Cerebellar cortex (tissue), 1 donor: ENCODE measurements at places on chromosomes 3 and 15.

DNA sequence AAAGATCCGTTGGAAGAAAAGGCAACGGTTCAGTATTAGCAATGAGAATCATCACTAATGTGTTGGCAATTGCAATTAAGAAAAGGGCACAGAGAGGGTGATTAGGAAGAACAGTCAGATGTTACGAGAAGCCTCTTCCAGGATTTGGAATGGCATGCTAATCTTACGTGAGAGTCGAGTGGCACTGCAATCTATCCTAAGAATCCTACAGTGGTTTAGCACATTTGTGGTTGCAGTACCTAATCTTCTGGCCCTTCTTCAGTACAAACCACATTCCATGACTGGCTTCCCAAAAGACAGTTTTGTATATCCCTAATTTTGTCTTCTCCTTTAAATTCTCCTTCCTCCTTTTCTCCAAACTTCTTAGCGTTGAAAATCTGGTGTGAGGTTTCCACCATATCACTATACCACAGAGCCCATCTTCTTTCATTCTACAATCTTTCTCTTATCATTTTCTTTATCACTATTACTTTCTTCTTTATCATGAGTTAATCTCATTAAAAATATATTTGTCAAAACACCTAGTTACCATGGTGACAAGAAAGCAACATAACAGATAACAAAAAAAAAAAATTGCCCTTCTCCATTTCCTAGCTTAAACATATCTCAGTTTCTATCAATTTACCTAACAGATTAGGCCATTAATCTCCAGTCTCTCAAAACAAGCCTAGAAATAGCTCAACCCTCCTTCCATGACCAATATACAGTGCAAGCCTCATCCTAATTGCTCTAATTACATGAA is 60.1 kb downstream of the IGSF11 start:
- DNase-seq = no peak

DNA sequence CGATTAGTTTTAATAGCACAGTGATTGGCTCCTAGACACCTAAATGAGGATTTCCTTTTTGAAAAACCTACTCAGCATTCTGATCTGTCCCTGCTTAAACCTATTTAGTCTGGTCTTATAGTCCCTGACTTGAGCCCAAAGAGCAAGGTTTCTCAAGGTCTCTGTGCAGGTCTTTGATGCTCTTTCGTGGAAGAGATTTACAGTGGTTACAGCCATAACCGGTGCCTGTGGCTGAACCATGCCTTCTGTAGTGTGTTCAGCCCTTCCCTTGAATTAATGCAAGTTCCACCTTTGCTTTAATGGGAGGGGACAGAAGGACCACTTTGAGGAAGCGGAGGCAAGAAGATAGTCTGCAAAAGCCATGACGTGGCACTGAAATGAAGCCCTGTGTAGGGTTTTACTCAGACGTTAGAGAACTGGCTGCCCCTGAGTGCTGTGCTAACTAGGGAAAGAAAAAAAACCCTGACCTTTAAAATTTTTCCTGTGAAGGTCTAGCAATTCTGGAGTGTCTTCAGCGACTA is 43.0 kb downstream of the ZBTB38 start:
- peak; percentile 46 for DNase-seq

DNA sequence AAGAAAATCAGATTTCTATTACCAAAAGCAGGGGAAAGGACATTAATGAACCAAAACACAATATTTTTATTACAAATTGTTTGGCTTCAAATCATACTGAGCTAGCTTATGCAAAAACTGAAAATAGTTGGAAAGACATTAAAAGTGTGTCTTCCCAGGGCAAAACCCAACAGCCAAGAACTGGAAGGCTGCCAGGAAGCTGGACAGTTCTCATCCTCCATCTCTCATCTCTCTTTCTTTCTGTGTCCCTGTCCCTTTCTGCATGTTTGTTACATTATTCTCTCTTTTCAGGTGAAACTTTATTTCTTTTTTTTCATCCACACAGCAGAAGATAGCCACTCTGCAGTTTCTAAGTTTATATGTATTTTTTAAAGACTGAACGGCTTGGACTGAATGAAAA is 41.1 kb upstream of the SNTN start:
- no peak for DNase-seq

DNA sequence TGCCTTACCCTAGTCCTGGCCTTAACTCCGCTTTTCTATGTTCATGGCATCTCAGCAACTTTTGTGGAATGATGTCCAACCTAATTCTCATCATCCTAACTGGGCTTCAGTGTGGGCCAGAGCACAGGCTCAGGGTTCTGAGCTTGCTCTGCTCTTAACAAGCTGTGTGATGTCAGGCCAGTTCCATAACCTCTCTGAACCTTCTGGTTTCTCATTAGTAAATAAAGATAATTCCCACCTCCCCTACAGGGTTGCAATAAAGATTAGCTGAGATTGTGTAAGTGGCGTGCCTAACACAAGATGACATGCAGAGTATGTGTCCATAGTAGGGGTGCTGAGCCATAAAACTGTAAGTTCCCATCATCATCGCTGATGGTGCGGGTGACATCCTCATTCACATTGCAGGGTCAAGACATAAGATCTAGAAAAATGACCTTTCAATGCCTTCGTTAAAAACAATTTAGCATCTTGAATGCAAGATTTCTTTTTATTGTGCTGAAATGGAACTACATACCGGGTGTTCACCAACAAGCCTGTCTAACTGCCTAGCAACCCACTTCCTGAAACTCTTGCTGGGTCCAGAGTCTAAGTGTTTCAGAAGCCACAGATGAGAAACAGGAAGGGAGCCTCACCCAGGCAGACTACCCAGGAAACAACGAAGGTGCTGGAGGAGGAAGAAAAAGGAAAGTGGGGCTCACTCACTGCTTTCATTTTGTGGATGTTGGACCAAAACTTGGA is 36.2 kb downstream of the CDCP1 start:
- DNase-seq = no peak

DNA sequence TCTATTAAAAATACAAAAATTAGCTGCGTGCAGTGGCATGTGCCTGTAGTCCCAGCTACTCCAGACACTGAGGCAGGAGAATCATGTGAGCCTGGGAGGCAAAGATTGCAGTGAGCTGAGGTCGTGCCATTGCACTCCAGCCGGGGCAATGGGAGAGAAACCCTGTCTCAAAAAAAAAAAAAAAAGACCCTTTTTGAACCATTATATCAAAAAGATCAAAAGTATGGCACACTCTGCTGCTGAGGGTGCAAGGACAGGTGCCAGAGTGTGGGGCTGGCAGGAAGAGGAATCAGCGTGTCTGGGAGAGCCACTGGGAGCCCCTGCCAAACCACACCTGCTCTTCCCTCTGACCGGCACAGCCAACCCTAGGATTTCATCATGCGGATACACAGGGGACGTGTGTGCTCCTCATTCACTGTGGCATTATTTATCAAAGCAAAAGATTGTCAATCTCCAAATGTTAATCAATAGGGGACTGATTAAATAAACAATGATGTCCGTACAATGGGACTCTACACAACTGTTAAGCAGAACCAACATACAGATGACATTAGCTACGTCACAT is 147.3 kb upstream of the TLE3 start:
- DNase-seq = no peak

DNA sequence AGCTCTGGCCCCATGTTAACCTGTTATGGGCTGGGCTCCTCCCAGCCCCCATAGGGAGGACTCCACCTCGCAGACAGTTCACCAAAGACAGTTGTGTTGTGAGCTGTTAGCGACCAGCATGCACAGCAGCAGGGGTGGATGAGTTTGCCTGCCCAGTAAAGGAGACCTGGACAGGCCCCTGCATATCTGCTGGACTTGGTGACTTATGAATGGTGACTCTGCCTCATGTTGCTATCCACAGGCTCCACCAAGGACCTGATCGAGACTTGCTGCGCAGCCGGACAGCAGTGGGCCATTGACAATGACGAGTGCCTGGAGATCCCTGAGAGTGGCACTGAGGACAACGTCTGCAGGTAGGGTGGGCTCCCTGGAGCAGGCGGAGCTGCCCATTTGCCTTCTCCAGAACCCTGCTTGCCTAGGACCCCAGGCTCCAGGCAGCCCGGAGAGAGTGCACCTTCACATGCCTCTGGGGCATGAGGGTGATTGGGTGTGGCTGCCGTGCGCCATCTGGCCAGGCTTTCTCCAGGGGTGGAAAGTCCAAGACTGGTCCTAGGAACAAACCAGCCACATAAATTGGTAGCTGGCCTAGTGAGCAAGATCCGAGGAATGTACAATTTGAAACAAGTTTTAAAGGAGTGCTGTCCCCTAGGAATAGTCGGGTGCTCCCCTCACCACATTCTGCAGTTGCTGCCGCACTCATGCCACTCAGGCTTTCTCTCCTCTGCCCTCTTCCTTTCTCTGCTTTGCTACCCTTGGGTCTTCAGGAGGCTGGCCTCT is 59.1 kb downstream of the FBLN2 start:
- no peak for DNase-seq

DNA sequence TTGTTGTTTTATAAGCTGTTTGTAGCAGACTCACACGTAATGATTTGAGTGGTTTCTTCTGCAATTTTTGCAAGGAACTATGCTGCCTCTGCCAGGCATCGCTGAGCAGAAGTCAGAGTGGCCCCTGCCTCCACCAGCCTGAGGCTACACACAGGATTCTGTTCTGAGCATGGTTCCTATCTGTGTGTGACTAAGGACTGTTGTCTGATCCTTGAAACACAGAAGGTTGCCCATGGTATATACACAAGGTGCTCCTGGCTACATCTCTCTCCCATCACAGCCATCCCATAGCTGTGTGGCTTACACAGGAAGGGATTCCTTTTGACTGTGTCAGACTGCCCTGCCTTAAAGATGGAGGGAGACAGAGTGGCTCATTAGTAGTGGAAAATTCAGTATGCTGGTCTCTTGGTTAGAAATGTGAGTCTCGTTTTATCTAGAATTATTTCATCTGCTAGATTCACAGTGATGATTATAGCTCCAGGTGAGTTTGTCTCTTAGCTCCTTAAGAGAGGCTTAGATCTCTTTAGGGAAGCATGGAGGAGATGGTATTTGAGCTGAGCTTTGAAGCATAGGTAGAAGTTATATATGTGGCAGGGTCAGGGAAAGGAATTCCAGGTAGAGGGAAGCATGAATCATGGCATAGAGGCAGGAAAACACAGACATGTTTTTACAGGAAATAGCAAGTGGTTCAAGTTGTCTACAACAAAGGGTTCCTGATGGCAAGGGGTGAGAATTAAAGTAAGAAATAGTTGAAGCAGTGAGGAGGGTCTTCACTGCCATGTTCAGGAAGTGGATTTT is 37.5 kb downstream of the SNAPC5 start:
- DNase-seq = no peak

- DNase-seq = peak; percentile 7
These were observed 287.2 kb downstream of the SHQ1 start for GRCh38 chr3:72560846-72561675.

- DNase-seq = no peak
These were observed 21.6 kb downstream of the ARHGAP31 start for GRCh38 chr3:119315600-119316312.

GRCh38 chr3:155356594-155357370 is 63.3 kb upstream of the STRIT1 start:
- DNase-seq = peak; percentile 32

DNA sequence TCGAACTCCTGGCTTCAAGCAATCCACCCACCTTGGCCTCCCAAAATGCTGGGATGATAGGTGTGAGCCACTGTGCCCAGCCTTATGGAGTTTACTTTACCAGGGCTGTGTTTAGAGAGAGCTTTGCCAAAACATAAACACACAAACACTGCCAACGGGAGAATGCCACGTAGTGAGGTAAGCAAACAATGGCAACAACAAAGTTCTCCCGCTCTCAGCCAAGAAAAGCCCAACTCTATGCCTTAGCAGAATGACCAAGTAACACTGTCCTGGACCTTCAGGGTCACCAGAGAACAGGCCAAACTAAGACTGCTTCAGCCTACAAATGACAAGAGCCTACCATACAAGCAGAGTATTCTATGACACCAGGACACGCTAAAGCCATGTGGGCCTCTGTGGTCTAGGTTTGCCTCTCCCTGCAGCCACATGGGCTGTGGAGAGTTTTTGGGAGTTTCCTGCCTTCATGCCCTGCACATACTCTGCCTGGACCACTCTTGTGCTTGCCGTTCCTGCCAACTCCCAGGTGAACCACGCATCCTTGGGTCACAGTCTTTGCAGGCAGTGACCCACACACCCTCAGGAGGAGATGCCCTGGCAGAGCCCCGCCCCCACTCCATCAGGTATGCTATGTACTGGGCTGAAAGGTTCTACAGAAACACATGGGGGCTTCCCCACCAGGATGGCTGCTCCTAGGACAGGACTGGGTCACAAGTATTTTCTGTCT is 21.6 kb upstream of the CNBP start:
- no peak for DNase-seq

GRCh38 chr15:26841514-26841913 is 25.3 kb upstream of the GABRA5 start:
- no peak for DNase-seq

- DNase-seq = no peak
These were observed 12.2 kb downstream of the FEM1B start for GRCh38 chr15:68289621-68290352.

GRCh38 chr3:103126115-103126514 is 691.3 kb downstream of the ZPLD1 start:
- no peak for DNase-seq

DNA sequence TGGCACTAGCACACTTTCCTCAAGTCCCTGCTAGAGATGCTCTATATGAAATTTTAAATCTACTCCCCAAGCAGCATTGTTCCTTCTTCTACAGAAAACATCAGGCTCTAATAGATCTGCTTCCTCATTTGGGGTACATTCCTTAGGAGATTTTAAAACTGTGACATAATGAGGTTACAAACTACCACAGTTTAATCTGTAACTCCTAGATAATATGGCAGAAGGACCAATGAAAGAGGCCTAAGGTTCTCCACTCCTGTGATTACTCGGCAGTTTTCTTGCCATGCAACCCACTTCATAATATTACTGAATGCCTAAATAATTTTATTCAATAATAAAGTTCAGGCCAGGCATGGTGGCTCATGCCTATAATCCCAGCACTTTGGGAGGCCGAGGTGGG is 16.1 kb downstream of the ZNF106 start:
- DNase-seq = no peak

GRCh38 chr3:130414457-130414856 is 69.0 kb downstream of the COL6A5 start:
- DNase-seq = no peak

GRCh38 chr15:74540161-74540760 is 759 bp upstream of the ARID3B start:
- no peak for DNase-seq

DNA sequence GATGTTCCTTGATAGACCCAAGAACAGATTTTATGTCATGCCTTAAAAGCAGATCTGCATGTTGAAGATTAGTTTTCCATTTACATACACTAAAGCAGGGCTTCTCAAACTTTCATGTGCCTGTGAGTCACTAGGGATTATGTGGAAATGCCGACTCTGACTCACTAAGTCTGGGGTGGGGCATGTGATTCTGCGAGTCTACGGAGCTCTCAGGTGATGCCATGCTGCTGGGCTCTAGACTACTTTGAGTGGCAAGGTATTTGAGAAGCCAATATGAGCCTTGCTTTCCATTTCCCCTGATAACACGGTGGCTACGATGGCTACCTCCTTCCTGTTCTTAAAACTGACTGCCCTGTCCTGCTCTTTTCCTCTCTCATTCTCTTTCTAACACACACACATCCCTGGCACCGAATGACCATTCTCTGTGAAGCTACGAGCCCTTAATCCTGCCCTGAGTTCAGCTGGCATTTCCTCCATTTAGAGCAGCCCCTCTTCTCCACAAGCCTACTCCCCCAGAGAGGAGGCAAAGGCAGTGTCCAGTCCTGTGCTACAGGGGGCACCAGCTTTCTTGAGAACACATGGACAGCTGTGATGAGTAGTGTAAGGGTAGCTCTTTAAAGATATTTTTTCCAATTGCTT is 39.7 kb upstream of the PYGO1 start:
- peak; percentile 64 for DNase-seq

GRCh38 chr3:50334339-50335075 is 6.1 kb downstream of the RASSF1 start:
- DNase-seq = no peak

- no peak for DNase-seq
These were observed 13.8 kb downstream of the ZIC4 start for GRCh38 chr3:147392625-147392946.
